Skin of body (tissue), 3 donors: ENCODE measurements at places on chromosomes 13 and 19. TPM values are rescaled to one million over a fixed set of nuclear protein-coding genes. Genes with fewer than 3 reads are reported as not detected.

Gene ZNF486
- 12.8 TPM for total RNA-seq

DNA sequence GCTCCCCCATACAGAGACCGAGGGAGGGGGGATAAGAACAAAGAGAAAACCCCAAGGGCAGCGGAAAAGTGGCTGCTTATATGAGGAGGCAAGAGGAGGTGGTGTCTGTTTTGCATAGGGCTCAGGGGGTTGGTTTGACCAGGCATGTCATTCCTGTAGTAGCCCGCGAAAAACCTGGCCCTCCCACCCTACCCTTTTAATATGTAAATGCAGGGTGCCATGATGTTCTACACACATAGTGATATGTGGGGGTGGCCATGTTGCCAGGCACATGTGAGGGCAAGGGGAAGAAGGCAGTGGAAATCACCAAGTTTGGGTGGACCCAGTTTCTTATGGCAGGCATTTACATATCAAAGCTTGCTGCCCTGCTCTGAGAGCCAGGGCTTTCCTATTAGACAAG is 203.5 kb upstream of the UBL3 start:
- no peak for DNase-seq

DNA sequence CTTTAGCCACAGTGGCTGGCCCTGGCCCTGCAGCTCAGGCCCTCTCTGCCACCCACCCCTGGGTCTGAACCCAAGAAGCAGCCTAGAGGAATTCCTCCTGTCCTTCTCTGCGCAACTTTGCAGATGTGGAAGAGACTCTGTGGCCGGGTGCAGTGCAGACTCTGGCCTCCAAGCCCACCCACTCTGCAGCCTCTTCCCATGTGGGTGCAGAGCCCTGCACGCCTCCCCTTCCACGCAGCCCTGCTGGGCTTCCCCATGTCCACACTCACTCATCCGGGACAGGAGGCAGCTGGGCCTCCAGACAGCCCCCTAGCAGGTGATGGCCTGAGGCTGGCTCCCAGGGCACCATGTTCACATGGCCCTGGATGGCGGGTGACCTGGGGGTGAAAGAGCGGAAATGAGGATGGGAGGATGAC is 2.5 kb downstream of the TEX29 start:
- no peak for DNase-seq

DNA sequence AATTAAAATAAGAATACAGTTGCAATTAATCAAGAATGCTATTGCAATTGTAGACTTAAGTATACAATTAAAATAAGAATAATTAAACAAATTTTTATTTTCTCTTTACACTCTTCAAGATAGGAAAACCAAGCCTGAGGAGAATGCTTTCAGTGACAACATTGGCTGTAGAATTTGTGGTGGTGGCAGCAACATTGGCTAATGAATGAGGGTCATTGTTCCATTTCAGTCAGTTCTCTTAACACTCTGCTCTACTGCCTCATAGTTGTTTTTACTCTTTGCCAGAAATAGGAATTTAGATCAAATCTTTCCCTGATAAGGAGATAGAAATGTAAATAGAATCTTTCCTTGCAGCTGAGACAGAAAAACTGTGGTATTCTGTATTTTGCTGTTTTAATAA is 391.6 kb downstream of the PCDH20 start:
- no peak for DNase-seq

DNA sequence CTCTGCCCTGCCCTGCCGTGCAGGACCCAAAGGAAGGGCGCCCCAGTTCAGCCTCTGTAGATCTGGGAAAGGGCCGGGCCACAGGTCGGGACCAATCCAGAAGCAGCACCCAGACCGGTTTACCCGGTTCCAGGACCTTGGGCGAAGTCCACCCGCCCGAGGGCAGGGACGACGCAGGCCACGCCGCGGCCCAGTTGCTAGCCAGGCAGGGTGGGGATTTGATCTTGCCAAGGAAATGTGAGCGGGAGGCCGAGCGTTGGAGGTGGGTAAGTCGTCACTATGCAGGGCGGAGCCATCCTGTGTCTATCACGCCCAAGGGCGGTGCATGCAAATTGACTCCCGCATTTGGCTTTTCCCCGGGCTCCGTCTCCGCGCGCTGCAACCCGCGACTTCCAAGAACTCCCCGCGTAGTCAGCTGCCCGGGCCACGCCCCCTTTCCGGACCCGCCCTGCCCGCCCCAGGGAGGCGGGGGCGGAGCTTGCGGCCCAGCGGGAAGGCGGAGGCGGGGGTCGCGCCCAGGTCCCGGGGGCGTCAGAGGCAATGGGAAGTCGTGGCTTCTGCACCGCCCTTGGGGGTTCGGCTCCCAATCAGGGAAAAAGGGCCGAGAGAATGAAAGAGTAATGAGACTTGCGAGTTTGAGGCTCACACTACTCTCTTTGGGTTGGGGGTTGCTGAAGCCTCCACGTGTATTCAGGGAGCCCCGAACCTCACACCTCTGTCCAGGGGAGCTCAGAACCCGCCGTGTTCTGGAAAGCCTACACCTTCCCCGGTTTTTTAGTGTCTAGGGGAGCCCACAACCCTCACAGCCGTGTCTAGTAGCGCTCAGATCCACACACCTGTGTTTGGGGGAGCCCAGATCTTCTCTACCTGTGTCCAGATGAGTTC is 12.8 kb downstream of the IER2 start:
- DNase-seq = peak; percentile 94

GRCh38 chr19:6608940-6609339 is 18.0 kb upstream of the CD70 start:
- DNase-seq = no peak
